ENCODE measurements at places on chromosomes 1 and 21.

DNA sequence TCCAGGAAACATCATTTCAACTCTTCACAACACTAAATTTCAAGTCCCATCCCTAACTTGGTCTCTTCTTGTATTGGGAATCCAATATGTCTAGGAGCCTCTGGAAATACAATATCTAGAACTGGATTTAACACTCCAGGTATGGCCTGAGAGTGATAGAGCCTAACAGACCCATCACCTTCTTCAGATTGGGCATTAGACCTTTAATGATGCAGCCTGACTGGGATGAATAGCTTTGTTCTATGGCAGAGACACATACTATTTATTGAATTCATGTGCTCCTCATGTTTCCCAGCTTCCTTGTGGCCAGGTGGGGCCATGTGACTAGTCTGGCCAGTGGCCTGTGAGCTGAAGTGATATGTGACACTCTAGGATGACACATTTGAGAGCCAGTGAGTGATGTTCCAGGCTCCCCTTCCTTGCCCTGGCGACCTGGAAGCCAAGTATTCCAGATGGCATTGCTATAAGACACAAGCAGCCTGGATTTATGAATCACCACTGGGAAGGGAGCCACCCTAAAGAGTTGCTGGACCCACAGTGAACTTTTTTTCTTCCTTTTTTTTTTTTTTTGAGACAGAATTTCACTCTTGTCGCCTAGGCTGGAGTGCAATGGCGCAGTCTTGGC is 31.0 kb upstream of the POU3F1 start:
- no peak for DNase-seq

- no peak for DNase-seq
Observed at GRCh38 chr1:82625537-82625936, 824.8 kb downstream of the ADGRL2 start.

DNA sequence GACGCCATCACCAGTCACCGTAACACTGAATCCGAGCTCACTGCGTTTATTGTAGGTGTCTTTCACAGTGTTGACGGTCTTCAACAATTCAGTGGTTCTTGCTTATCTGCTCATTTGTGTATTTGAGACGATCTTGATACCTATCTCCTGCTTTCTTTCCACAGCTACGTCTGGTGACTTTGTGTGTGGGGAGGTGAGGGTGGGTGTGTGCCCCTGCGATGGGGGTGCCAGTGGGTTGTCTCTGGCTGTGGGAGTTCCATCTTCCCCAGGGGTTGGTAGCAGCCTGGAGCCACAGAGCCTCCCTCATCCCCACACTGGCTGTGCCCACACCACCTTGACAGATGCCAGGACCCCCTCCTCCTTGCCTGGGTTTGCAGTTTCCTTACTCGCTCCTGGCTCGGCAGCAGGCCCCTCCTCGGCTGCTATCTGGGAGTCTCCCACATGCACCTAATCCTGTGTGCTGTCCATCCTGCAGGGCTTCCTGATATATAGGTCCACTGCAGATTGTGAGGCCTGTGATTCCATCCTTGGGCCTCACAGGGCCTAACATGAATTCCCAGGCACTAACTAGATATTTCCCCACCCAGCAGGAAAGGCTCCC is 6.3 kb upstream of the PARP1 start:
- DNase-seq, result no peak

- no peak for DNase-seq
Observed at GRCh38 chr1:229254910-229255541, 15.9 kb upstream of the RAB4A start.

- DNase-seq, result peak; percentile 53
Observed at GRCh38 chr1:203271018-203271743, 34.1 kb upstream of the BTG2 start.

DNA sequence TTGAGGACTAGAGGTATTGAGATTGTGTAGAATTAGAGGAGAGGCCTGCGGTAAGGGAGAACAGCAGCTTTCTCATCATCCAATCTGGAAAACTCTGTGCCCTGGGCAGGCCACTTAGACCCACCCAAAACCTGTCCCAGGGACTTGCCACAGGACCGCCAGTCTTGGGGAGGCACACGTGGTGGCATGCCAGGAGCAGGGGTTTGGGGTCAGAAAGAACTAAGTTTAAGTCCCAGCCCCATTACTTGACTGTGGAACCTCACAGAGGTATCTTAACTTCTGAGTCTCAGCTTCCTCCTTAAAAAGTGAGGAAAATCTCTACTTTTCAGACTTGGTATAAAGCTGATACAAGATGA is 356.6 kb downstream of the HHAT start:
- no peak for DNase-seq

DNA sequence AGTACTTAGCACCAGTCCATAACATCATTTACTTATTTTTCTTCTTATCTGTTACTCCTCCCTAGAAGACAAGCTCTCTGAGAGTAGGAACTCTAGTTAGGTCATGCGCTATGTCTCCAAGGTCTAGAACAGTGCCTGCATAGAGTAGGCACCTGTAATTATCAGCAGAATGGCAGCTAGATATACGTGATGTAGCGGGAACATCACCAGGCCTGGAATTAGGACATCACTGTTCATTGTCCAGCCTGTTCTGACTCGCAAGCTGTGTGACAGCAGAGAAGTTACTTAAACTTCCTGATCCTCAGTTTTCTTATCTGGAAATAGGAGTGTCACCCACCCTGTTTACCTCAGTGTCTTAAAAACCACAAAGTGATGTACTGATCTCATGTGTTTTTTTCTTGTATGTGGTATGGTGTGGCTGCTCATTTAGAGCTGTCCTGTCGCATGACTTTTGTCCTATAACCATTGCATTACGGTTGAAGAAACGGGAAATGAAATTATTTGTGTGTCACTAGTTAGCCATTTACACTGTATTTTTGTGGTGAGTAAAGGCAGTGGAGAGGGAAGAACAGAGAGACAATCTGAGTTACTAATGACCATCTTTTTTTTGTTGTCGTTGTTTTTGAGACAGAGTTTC is 37.1 kb upstream of the EXO1 start:
- no peak for DNase-seq

DNA sequence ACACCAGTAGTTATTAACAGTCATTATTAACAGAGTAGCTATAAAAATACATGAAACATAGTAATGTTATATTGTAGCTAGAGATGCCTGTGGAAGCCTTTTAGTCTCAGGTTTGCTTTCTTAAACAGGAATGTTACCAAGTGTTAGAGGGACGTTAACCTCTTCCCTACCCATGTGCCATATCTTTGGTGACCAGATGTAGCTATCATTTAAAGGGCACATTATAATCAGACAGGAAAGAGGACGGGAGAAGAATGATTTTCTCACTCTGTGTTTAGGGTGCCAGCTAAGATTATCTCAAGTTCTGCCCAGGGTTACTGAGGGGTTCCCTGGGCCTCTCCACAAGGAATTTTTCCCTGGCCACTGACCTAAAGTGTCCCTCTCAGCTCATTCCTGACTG is 20.9 kb upstream of the UBL4B start:
- DNase-seq, result no peak

DNA sequence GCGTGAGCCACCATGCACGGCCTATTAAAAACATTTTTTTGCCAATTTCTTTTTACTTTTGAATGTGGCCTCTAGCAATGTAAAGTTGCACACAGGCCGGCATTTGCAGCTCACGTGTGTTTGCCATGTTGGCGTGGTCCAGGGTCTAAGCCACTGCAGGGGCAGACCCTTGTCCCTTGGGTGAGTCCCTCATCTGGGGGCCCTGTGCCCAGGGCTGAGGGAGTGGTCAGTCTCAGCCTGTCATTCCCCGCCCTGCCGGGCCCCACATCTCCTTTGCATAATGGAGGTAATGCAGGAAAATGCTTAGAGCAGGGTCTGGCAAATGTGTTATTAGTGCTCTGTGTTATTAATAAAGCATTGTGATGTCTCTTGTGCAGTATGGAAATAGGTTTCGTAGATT is 16.9 kb downstream of the AGPAT3 start:
- no peak for DNase-seq

DNA sequence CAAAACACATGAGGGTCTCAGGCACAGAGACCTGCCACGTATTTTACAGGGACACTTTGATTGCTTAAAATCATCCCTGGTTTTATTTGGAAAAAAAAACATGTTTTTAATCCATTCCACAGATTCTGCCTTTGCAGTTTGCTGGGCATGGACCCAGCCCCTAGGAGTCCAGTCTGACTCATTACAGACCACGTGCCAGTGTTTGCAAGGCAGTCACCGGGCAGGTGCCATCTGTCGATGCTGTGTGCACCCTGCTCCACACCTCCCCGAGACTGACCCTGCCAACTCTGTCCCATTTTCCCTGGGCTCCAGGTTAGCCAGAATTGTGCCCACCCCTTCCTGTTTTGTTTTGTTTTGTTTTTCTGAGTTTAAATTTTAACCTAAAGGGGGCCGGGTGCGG is 148.4 kb upstream of the TMEM51 start:
- DNase-seq, result no peak

DNA sequence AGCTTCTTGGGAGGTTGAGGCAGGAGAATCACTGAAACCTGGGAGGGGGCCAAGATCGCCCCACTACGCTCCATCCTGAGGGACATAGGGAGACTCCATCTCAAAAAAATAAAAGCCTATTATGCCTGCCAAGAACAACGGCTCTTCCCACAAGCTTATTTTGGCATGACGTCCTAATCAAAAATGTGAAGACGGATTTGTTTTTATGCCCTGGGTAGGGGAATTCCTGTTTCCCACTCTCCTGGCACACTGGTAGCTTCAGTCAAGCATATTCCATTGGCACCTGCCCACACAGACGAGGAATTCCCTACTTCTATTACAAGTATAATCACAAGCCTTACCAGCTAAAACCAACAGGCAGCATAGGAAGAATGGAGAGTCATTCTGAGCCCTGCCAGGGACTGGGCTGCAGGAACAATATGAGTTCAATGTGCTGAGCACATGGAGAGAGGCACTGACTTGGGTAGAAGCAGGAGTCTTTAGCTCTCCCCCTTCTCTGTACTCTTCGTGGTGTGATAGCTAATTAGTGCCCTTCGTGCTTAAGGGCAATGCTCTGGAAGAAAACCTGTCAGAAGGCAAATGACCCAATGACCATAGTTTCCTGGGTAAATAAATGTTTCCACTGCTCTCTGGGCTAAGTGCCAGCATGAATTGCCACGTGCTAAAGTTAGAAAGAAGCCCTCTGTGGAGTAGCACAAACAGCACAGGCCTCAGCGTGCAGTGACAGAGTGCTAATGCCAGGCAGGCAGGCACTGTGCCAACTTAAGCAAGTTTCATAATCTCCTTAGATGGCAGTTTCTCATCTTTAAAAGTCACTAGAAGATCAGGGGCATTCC is 16.8 kb downstream of the TNFSF4 start:
- DNase-seq, result no peak

DNA sequence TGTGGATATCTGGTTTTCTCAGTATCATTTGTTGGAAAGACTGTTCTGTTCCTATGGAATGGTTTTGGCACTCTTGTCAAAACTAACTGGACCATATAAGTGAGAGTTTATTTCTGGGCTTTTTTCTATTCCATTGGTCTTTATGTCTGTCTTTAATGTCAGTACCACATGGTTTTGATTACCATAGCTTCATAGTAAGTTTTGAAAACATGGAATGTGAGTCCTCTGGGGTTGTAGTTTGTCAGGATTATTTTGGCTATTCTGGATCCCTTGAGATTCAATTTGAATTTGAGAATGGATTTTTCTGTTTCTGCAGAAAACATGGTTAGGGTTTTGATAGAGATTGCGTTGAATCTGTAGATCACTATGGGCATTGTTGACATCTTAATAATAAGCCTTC is 107.9 kb downstream of the ZFYVE9 start:
- no peak for DNase-seq

DNA sequence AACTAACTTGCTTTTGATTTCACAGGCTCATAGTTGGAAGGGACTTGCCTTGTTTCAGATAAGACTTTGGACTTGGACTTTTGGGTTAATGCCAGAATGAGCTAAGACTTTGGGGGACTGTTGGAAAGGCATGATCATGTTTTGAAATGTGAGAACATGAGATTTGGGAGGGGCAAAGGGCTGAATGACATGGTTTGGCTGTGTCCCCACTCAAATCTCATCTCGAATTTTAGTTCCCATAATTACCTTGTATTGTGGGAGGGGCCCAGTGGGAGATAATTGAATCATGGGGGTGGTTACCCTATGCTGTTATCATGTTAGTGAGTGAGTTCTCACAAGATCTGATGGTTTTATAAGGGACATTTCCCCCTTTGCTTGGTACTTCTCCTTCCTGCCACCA is 222.1 kb downstream of the GRIK1 start:
- no peak for DNase-seq

GRCh38 chr1:164668491-164669400 is 109.8 kb downstream of the PBX1 start:
- no peak for DNase-seq

DNA sequence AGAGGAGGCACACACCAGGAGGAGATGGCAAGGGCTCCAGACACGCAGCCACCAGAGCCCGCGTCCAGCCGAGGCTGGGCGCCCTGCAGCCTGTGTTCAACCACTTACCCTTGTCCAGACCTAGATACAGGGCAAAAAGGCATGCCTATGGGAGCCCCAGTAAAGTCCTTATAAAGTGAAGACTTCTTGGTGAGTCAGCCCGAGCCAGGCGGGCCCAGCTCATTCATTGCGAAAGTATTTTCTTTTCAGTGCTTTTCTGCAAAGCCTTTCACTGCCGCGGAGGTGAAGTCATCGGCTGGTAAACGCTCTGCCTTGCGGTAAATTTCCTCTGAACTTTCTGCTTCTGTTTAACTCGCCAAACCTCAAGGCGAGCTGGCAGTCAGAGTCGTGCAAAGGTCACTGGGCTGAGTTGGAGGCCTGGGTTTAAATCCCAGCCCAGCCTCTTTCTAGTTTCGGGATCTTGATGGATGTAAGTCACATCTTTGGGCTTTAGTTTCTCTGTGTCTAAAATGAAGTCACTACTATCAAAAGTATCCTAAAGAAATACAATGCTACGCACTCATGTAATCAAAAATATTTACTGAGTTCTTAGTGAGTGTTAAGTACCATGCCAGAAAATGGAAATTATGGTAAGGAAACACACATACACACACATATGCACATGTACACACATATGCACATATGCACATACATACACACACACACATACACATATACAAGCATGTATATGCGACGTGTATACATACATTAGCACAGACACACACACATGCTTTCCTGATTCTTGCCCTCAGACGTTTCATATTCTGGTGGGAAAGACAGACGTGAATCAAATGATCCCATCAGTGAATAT is 54.7 kb upstream of the IFFO2 start:
- DNase-seq, result peak; percentile 25

GRCh38 chr1:179001451-179001850 is 24.2 kb upstream of the FAM20B start:
- no peak for DNase-seq

- no peak for DNase-seq
Observed at GRCh38 chr1:19957779-19958178, 21.6 kb downstream of the PLA2G2A start.
